ENCODE measurements at places on chromosomes 13 and 19.

DNA sequence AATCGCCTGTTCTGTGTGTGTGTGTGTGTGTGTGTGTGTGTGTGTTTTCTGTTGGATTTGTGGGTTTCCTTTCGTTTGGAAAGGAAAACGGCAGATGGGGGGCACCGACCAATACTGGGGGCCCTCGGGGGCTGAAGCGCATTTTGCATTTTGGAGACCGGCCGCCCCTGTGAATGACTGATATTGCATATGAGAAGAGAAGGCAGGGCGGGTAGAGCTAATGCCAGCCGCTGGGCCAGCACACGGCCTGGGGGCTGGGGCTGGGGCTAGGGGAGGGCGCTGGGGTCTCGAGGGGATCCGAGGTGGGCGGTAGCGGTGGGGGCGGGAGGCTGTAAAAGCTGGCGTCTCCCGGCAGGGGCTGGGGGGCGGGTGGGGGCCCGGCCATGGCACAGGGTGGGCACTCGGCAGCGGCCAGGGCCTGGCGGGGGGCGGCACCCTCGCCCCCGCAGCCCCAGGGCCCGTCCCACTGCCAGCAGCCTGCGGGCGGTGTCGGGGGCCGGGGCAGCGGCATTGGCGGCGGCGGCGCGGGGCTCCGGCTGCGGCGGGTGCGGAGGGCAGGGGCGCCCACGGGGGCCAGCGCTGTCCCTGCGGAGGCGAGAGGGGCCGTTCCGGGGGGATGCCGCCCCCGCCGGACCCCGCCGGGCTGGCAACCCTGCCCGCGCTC is 11.2 kb downstream of the ANO8 start:
- no peak for DNase-seq

GRCh38 chr19:42092350-42092749 is 16.4 kb downstream of the ZNF574 start:
- peak; percentile 81 for DNase-seq

DNA sequence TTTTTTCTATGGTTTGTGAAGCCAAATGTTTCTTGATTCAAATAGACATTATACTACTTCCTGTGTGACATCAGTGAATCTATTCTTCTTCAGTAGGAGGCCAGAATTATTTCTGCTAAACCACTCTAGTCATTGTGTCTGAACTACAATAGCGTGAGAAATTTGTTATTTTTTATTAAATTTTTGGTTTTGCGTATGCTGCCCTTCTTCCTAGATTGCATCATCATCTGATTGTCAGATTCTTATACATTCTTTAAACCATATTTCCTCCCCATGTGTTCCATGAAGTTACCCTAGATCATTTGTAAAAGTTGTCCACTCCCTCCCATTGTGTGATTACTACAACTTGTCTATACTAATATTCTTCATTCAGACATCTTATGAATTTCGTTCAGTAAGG is 187.8 kb upstream of the SPRY2 start:
- no peak for DNase-seq

- no peak for DNase-seq
Measured at GRCh38 chr13:30318026-30318425, 10.7 kb upstream of the KATNAL1 start.

DNA sequence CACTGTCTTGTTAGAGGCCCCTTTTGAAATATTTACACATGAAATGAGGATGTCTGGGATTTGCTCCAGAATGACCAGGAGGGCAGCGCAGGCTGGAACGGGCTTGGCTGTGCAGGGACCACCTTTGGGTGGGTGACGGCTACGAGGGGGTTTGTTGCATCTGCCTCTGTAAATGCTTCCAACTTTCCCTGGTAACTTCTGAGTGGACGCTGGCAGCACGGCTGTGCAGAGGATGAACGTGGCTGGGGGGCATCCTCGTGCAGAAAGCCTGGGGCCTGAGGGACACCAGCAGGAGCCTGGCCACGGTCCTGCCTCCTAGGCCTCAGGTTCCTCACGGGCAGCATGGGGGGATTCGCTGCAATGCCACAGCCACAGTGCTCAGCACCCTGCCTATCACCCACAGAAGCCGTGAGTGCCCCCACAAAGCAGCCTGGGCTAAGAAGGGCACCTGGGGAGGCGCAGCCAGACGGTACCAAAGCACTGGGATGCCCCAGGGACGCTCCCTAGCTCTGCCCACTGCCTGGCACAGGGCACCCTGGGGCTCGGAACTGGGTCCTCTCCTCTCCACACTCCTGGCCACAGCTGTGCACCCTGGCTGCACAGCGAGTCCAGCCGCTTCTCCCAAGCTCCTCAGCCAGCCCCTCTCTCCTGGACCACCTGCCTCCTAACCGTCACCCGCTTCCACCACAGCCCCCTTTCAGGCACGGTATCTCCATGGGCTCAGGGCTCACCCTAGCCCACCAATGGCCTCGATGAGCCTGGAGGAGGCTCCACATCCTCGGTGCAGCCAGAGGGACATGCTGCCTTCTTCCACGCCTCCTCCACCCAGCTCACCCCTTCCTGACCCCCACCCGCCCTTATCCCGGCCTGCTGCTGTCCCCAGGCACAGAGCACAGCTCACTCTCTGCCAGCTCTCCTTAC is 44.5 kb downstream of the MLLT1 start:
- no peak for DNase-seq

- DNase-seq = no peak
Measured at GRCh38 chr13:24631922-24632321, 48.3 kb upstream of the ATP12A start.

- no peak for DNase-seq
Measured at GRCh38 chr19:55481148-55481793, 3.7 kb upstream of the NAT14 start.

- DNase-seq = no peak
Measured at GRCh38 chr13:94352057-94352456, 127.4 kb downstream of the DCT start.

GRCh38 chr13:46015366-46015765 is 37.2 kb downstream of the ZC3H13 start:
- DNase-seq = no peak

DNA sequence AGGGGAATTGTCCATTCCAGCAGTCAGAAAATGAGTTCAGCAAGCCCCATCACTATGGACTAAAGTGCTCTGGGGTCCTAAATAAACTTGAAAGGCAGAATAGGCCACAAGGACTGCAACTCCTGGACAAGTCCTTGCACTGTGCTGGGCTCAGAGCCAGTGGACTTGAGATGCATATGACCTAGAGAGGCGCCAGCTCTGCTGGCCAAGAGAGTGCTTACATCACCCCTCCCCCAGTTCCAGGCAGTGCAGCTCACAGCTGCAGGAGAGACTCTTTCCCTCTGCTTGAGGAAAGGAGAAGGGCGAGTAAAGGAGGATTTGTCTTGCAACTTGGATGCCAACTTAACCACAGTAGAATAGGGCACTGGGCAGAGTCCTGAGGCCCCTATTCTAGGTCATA is 109.5 kb upstream of the WASF3 start:
- no peak for DNase-seq
